NB4 (cell line): ENCODE measurements at places on chromosomes 2 and 18.

DNA sequence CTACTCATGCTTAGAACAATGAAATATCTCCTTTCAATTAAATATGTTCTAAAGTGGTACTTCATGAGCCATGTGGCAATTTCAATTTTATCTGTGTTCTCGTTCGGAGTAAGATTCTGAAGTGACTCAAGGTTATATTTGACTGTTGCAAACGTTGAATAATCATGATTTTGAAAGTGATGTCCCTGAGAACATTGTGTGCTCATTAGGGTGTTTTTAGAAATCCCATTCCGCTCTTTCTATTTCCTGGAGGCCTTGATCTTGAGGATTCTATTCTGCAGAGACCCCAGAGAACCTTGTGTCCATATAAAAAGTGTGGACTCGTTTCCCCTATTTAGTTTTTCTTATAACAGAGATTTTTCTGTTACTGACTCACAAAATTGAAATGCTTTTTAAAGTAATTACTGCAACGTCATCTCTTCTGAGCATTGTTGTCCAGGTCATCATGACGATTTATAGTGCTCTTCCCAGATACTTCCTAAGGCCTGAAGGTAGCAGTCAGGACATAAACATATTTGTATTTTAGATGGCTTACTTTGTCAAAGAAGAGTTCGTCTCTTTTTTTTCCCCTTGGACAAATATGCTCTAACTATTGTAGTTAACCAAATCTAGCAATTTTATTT lies 27.2 kb downstream of the IL1R2 start:
- no peak for DNase-seq

DNA sequence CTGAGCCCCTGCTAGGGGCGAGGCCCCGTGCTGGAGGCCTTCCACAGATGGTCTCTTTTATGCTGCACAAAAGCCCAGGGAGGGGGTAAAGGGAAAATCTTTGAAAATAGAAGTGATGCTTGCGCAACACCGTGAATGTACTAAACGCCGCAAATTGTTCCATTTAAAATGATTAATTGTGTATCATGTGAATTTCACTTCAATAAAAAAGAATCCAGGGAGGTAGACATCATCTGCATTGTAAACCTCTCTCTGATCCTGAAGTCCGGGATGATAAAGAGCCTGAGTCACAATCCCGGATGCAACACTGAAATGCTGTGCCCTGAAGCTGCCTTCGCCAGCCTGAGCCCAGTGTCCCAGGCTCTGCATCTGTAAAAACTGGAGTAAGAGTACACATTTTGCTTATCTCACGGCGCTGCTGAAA lies 107.7 kb upstream of the PPP1CB start:
- DNase-seq, result no peak

DNA sequence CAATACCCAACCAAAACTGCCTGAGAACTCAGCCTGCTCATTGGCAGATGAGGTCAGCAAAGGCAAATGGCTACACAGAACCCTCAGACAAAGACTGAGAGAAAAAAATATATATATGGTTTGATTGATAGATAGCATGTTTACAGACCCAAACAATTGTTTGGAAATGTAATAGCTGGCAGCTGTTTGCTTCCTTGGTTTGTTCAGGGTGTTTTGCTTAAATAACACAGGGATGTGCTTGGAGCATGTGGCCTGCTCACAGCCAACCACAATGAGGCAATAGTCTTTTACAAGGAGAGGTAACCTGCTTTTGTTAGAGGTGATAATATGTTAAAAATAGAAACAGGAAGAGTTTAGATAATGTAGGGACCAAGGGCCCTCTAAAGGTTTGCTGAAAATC lies 84.5 kb downstream of the PDK1 start:
- DNase-seq, result no peak

- peak; percentile 22 for DNase-seq
These were observed 66.5 kb upstream of the TNFRSF11A start for GRCh38 chr18:62258616-62259015.

GRCh38 chr2:199819746-199820145 lies 31.2 kb downstream of the FTCDNL1 start:
- DNase-seq, result no peak

DNA sequence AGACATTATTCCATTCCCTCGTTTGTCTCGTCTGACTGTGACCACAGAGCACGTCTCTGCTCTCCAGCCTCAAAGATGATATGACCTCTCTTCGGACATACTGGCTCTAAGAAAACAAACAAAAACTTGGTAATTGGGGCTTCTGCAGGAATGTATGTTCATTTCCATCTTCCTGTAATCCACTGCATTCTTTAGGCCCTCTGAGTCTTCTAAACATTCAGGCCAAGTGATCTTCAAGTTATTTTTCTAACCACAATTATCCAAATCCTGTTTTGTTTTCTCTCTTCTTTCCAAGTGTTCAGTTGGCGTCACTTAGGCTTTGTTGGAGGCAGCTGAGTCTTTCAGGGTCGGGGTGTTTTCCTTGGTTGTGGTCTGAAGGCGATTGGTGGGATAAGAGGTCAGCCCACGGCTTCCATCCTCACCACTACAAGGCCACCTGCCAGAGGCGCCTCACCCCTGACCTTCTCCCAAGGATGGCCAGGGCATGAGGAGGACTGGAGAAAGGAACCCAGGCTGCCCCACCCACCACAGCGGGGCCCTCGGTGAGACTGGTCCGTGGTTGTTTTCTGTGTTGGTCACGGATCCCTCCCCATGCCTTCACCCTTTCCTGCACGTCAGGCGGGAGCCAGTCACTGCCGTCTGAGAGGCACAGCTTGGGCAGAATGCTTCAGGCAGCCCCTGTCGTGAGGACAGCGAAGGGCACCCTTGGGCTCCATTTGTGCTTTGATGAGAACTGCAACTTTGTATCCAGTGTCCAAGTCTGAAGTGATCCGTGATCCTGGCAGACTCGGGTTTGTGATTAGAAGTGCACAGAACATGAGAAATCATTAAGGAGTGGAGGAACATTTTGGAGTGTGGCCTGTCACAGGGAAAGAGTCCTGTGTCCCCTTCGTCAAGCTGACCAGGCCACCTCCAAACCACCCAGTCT lies 88.6 kb upstream of the FHL2 start:
- DNase-seq, result no peak

DNA sequence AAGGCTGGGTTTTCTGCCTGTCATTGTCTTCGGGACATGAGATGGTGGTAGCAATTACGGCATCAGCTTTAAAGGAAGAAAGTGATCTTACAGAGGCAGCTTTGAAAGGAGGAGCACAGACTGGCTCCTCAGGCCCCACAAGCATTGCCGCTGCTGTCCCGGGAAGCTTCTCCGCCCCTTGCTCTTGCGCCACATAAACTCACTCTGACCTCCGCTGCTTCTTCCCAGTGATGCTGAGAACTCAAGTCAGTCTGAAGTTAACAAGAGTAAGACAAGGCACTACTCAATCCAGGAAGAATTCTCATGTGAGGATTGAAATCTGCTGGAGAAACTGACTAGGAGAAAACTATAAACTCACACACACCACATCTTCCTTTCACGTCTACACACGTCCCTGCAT lies 112.4 kb upstream of the RIOK3 start:
- no peak for DNase-seq

GRCh38 chr2:68385220-68385906 lies 20.3 kb downstream of the PLEK start:
- peak; percentile 84 for DNase-seq

GRCh38 chr2:110955556-110955955 lies 165.2 kb upstream of the BCL2L11 start:
- no peak for DNase-seq
